ENCODE measurements at places on chromosomes 2 and 18.

DNA sequence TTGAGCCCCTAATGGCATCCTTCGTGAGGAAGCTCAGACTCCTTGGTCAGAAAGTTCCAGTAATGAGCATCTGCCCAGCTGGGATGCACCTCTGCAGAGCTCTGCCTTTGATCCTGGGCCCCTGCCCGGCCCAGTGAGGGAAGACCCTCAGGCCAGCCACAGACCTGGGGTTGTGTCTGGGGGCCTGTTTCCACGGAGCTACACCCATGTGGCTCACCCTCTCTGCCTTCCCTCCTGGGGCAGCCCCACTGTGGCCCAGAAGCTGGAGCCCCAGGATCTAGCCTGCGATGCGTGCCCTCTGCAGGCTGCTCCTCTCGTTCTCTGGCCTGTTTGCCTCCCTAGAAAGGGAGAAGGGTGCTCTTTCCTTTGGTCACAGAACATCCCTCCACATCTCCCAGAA lies 9.8 kb downstream of the KCNF1 start:
- DNase-seq, result no peak

- DNase-seq, result no peak
These were observed 8.4 kb upstream of the ANXA4 start for GRCh38 chr2:69733342-69734034.

- no peak for DNase-seq
These were observed 2173.5 kb upstream of the PIK3C3 start for GRCh38 chr18:39781565-39781964.

- no peak for DNase-seq
These were observed 95.5 kb downstream of the ATP9B start for GRCh38 chr18:79164706-79165105.

- no peak for DNase-seq
These were observed 13.0 kb upstream of the KLF11 start for GRCh38 chr2:10030311-10030736.

DNA sequence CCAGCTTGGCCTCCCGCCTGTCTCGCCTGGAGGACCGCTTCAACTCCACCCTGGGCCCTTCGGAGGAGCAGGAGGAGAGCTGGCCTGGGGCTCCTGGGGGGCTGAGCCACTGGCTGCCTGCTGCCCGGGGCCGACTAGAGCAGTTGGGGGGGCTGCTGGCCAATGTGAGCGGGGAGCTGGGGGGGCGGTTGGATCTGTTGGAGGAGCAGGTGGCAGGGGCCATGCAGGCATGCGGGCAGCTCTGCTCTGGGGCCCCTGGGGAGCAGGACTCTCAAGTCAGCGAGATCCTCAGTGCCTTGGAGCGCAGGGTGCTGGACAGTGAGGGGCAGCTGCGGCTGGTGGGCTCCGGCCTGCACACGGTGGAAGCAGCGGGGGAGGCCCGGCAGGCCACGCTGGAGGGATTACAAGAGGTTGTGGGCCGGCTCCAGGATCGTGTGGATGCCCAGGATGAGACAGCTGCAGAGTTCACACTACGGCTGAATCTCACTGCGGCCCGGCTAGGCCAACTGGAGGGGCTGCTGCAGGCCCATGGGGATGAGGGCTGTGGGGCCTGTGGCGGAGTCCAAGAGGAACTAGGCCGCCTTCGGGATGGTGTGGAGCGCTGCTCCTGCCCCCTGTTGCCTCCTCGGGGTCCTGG lies 3.7 kb upstream of the KHK start:
- DNase-seq, result no peak

GRCh38 chr2:230903231-230904150 lies 21.6 kb downstream of the GPR55 start:
- no peak for DNase-seq

GRCh38 chr2:98445177-98445682 lies 572 bp downstream of the INPP4A start:
- no peak for DNase-seq

- no peak for DNase-seq
These were observed 185.0 kb downstream of the UXS1 start for GRCh38 chr2:106009096-106009495.

- no peak for DNase-seq
These were observed 1221.0 kb downstream of the SUCLG1 start for GRCh38 chr2:83238111-83238510.

GRCh38 chr2:81598453-81598852 lies 1293.9 kb upstream of the LRRTM1 start:
- no peak for DNase-seq

GRCh38 chr2:165877565-165878550 lies 75.7 kb downstream of the TTC21B start:
- DNase-seq, result no peak

DNA sequence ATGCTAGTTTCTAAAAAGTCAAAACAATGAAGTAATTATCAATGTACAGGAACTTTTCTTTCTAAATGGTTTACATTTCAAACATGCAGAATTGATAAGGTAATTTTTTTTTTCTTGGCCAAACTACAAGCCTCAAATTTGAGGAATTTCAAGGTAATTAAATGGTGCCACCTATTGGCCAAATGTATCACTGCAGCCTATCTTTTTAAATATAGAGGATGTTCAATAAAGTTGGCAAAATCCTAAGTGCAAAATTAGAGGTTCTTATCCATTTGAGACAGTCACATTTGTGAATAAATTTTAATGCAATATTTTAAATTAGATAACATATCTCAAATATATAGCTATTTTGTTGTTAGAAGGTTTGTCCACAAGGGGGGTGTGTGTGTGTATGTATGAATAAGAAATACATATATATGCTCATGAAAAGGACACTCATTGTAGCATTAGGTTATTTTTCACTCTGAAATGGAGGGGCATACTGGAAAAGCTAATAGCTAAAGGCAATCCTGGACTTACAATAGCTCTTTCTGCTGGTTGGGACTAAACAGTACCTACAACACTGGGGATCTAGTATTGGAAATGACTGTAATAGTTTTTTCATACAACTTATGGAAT lies 26.2 kb downstream of the MMADHC start:
- DNase-seq, result no peak

DNA sequence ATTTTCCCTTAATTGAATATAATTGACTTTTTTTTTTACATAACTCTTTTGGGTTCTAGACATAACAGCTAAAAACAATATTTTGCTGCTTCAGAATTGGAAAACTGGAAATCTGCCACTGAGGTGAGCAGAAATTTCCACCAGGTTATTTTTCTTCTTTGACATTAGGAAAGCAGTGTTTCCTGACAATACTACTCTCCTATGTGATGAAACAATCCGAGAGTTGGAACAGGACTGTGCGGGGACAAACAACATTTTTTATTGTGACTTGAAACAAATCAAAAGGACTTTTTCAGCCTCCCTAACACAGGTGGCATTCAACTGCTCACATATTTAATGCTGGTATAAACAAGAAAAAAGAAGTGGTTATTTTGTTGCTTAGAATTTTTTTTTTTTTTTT lies 237.2 kb downstream of the RNF152 start:
- no peak for DNase-seq

GRCh38 chr2:11589316-11589940 lies 55.6 kb downstream of the GREB1 start:
- no peak for DNase-seq

- DNase-seq, result no peak
These were observed 92.7 kb upstream of the KLF7 start for GRCh38 chr2:207258263-207258991.

DNA sequence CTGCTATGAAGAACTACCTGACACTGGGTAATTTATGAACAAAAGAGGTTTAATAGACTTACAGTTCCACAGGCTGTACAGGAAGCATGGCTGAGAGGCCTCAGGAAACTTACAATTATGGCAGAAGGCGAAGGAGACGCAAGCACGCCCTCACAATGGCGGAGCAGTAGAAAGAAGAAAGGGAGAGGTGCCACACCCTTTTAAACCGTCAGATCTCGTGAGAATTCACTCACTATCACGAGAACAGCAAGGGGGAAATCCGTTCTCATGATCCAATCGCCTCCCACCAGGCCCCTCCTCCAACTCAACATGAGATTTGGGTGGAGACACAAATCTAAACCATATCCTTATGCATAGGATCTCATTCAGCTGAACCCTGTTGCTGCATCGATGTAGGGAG lies 84.6 kb upstream of the ZNF532 start:
- DNase-seq, result no peak

GRCh38 chr2:60963190-60963589 lies 54.3 kb upstream of the PEX13 start:
- no peak for DNase-seq

GRCh38 chr18:74832999-74833398 lies 235.3 kb downstream of the ZNF407 start:
- DNase-seq, result no peak

DNA sequence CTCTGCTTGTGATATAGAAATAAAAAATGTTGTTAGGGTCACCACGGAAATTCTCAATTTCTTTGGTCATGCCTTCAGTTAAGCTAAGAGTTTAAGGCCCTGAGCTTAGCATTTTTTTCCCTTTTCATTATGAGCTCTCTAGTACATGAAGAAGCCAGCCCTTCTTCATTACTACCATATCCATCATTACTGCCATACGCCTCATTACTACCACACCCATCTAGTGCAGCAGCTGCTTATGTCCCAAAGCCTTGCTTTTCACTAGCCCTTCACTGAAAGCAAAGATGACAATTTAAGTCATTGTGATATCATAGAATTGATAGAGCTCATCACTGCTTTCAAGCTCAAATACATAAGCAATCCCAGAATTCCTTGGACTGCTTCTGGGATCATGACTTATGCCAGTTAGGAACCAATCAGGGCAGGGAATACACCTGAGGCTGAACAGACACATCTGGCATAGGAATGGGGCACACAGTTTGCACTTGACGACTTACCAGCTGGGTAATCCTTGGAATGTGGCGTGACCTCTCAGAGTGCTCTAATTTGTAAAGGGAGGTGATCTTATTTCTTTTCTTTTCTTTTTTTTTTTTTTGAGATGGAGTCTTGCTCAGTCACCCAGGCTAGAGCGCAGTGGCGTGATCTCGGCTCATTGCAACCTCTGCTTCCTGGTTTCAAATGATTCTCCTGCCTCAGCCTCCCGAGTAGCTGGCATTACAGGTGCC lies 40.3 kb downstream of the SOWAHC start:
- DNase-seq, result no peak

DNA sequence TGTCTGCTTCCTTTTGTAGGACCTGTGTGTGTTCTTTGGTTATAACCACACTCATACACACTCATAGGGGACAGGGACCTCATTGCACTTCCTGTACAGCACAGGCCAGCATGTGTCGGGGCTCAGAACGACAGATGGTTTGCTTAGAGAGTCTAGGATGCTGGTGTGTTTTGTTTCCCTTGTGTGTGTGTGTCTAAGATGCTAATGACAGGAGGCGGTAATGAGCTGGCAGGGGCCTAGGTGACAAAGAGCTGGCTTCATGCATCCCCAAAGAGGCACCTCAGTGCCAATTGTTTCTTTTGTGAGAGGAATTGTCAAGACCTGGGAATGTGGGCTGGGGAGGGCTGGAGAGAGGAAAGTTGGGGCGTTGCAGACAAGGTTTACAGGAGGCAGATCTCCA lies 66.6 kb downstream of the CELF4 start:
- DNase-seq, result no peak

- DNase-seq, result no peak
These were observed 218.4 kb upstream of the HS6ST1 start for GRCh38 chr2:128536925-128537620.

DNA sequence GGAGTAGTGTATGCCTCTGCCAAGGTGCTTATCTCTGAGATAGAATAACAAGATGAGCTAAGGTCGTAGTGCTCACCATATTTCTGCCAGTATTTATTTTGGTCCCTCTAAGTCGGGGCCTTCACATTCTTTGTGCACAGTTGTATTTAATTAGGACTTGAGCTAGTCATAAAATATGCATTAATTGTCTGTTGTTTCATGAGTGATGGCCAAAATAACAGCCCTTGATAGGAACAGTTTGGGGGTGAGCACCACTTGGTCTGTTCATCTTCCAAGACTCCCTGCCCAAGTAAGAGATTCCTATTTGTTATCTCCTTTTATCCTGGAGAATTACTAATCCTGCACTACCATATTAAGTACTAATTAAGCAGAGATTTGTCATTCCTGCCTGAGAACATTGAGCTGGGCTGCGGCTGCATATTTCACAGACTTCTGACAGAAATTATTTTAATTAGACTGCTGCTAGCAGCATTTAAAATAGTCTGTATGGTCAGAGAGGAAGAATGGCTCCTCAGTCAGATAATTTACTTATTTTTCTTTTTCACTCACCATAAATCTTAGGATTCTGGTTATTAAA lies 435.1 kb downstream of the MTX2 start:
- no peak for DNase-seq

DNA sequence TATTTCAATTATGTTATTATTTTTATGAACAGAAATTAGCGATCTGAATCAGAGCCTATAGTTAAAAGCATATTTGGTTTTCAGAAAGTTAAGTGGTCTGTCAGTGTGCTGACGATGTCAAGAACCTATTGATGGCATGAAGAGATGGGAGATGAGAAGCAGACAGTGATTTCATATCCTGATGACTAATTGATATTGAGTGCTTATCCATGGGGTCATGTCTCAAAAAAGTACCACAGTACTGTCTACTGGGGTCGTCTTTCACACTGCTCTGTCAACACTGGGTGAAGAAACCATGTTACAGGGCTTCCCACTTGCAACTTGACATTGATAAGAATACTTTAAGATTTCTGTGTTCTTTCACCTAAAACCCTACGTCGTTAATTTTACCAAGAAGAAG lies 297.1 kb downstream of the AFF3 start:
- no peak for DNase-seq

DNA sequence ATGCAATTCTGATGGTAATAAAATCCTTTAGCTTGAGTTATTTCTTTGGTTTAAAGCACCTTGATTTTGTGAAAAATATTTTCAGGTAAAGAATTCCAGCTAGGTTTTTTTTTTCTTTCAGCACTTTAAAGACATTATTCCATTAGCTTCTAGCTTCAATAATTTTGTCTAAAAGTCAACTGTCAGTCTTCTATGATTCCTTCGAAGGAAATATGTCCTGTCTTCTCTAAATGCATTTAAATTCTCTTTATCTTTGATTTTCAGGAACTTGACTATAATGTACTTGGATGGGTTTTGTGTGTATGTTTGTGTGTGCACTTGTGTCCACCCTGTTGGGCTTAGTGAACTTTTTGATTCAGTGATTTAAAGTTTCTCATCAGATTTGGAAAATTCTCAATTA lies 4.7 kb downstream of the LONRF2 start:
- DNase-seq, result no peak

GRCh38 chr2:127418300-127419111 lies at the start of gene PROC:
TSS of gene PROC (plus strand) at chr2:127418427. CDS start at chr2:127419943, 1,516 bp downstream.
- no peak for DNase-seq

- no peak for DNase-seq
These were observed 235.8 kb downstream of the SEPTIN10 start for GRCh38 chr2:109377976-109378375.

DNA sequence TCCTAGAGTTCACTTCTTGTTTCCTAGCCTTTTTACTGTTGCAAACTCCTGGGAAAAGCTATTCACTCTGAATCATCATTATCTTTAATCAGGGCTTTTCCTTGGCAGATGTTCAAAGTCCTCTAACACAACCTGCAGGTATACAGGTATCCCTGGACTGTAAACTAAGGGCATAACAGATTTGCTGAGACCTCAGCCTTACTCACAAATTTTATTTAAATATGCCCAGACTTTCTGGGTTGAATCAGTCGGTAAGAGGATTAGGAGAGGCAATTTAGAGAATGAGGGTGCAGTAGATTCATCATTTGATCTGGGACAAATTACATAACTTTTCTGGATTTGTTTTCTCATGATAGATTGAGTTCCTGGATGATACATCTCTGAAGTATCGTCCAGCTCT lies 217.8 kb upstream of the STON1 start:
- no peak for DNase-seq

All from stimulated activated CD4-positive, alpha-beta T cell treated with anti-CD3 and anti-CD28 coated beads, TNF-alpha, amount 100 ng/mL, for 4 hours (primary cell).